Temporal lobe (tissue), 4 donors: ENCODE measurements at places on chromosomes 1 and 21. TPM values are rescaled to one million over a fixed set of nuclear protein-coding genes. Genes with fewer than 3 reads are reported as not detected.

The LCE3E gene
- not detected for total RNA-seq

The ESPN gene
- total RNA-seq, result under 0.01 TPM

The TXNDC12 gene
- 14.3 TPM for total RNA-seq

The PDXK gene
- total RNA-seq, result 38.6 TPM

The CNST gene
- 25.6 TPM for total RNA-seq

The MMP23B gene
- 0.74 TPM for total RNA-seq
